ENCODE measurements at places on chromosomes 7 and 10.

DNA sequence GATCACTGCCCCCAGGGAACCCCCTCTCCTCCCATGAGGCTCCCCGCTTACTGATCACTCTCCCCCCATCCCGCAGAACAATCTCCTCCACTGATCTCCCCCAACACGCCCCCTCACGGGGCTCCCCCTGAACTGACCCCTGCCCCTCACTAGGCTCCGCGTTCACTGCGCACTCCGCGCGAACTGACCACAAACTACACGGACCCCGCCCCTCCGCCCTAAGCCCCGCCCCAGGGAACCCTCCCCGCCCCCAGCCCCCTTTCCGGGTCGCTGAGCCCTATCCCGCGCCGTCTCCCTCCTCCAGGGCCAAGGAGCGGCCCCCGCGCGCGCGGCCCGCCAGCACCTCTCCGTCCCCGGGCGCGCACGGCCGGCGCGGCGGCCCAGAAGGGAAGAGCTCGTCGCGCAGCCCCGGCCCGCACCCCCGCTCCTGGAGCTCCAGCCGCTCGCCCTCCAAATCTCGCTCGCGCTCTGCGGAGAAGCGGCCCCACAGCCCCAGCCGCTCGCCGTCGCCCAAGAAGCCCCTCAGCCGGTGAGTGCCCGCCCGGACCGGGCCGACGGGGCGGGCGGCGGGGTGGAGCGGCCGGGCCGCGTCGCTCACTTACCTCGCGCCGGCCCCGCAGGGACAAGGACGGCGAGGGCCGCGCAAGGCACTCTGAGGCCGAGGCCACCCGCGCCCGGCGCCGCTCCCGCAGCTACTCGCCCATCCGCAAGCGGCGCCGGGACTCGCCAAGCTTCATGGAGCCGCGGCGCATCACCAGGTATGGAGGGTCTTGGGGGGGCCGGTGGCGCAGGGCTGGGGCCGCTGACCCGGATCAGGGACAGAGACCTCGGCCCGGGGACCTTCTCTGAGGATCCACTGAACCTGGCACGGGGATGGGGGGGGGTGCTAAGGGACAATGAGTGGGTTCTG, 19.9 kb upstream of the HSPB1 start:
- no peak for DNase-seq

DNA sequence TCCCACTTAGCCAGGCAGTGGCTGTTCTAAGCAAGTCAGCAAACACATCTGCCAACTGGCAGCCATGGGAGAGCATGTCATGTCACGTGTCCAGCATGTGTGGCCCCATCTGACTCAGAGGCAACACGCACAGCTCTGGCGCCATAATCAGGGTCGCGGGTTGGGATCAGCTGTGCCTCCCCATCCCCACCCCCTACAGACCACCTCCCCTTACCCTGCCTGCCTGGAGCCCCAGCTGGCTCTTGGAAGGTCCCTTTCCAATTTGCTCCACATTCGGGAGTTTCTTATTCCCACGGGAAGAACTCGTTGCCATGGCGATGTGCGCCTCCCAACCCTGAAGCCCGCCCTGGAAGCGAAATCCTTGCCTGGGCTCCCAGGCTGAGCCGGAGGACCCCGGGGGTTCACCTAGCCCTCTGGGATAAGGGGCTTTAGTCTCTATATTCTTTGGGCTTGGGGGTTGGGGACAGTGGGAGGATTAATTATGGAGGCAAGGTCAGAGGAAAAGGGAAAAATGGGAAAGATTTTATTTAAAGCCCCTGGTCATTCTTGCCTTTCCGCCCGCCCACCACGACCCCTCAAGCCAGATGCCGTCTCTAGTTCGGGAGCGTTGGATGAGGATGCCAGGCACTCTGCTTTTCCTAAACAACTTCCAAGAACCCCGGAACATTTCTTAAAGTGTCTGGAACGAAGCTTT, 283.7 kb downstream of the ZEB1 start:
- DNase-seq: no peak

DNA sequence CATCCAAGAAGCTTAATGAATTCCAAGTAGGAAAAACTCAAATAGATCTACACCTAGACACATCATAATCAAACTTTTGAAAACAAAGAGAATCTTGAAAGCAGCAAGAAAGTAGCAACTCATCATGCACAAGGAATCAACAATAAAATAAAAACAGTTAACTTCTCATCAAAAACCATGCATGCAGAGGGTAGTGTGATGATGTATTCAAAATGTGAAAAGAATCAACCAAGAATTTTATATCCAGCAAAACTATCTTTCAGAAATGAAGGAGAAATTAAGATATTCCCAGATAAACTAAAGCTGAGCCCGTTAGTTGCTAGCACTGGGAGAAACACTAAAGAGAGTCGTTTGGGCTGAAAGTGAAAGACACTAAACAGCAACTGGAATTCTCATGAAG, 4.3 kb upstream of the PARP12 start:
- no peak for DNase-seq

GRCh38 chr7:32256811-32257210, 186.6 kb upstream of the PDE1C start:
- DNase-seq: no peak

GRCh38 chr7:17660116-17660515, 280.2 kb downstream of the SNX13 start:
- DNase-seq: no peak

DNA sequence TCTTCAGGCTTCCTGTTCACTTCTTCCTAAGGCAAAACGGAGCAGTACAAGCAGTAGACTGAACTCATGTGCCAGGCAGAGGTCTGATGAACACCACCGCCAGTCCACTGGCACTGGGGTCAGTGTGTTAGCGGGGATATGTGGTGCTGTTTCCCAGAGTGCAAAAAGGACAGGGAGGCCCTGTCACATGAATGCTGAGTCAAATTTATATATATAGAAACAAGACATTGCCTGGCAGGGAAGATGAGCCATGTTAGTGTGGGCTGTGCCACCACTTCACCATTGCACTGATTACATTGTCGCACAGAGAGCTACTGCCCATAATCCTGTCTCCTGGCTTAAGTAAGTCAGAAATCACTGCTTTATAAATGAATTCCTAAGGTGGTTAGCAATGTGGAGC, 122.2 kb upstream of the AMPH start:
- DNase-seq: no peak

GRCh38 chr10:91575044-91575610, 57.7 kb downstream of the PPP1R3C start:
- no peak for DNase-seq

GRCh38 chr10:71799608-71800453, 26.5 kb upstream of the VSIR start:
- no peak for DNase-seq

- no peak for DNase-seq
Observed at GRCh38 chr10:6978187-6978627, 398.1 kb upstream of the PRKCQ start.

- no peak for DNase-seq
Observed at GRCh38 chr7:77995717-77996116, 197.1 kb downstream of the PHTF2 start.

DNA sequence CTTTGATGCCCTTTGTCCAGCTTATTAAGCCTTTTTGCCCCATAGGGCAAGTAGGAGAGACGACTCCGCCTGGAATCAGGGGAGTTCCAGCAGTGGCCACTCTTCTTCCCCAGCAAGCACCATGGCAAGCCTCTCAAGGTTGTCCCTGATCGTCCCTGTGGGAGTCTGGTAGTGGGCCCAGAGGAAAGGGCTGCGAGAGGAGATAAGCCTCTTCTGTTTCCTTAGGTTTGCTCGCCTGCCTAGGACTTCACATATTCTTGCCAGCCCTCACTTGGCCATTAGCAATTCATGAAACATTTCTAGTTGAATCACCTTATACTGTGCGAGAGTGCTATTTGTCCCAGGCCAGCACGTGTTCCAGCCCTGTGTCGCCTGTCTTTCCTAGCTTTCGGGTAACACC, 47.8 kb upstream of the CPN1 start:
- DNase-seq: no peak

GRCh38 chr10:58641708-58642107, 129.0 kb downstream of the BICC1 start:
- DNase-seq: no peak

DNA sequence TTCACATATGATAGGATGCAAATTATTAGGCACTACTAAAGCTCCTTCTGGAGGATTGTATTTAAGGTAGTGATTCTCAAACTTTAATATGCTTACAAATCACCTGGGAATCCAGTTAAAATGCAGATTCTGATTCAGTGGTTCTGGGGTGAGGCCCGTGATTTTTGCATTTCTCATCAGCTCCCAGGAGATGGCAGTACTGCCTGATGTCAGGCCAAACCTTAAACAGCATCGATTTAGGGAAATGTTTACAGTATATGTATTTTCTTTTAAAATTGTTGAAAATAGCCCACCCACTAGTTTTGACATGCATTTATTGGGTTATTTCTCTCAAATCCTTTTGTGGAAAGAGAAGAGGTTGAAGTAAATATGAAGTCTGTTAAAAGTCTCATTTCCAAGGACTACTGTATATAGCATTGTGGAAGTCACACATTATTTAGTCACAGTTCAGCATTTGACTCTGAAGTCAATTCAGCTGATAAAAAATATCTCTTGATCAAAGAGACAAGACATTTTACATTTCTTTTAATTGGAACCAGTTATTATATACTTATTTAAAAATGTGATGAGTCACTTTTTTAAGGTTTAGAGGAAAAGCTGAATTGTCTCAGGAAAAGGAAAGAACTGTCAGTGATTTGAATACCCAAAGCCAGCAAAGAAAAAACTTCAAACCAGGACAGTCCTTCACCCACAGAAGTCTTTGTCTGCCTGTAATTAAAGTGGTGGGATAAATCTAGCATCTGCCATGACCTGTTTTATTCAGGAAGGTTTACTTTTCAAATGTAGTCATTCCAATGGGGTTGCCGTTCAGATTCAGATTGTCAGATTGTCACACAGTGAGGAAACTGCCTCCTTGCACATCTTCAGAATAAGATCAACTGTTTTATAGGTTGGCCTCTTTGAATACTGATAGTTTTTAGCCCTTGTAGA, 21.1 kb upstream of the HBP1 start:
- no peak for DNase-seq

GRCh38 chr7:44348300-44348699, 22.9 kb upstream of the CAMK2B start:
- peak; percentile 65 for DNase-seq

GRCh38 chr7:153930696-153931095, 121.5 kb upstream of the DPP6 start:
- no peak for DNase-seq

DNA sequence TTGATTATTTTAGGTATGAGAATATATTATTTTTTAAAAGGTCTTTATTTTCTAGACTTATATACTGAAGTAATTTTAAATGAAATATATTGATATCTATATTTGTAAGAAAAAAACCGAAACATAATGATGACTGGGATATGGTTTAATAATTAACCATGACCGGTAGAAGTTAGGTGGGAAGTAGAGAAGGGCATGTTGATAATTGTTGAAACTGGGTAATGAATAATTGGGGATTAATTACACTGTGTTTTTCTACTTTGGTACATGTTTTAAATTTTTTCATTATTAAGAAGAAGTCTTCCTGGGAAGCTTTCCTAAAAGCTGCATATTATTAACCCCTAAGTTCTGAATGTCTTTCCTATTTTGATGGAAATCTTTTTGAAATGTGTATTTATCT, 16.3 kb downstream of the TSPAN12 start:
- DNase-seq: no peak

DNA sequence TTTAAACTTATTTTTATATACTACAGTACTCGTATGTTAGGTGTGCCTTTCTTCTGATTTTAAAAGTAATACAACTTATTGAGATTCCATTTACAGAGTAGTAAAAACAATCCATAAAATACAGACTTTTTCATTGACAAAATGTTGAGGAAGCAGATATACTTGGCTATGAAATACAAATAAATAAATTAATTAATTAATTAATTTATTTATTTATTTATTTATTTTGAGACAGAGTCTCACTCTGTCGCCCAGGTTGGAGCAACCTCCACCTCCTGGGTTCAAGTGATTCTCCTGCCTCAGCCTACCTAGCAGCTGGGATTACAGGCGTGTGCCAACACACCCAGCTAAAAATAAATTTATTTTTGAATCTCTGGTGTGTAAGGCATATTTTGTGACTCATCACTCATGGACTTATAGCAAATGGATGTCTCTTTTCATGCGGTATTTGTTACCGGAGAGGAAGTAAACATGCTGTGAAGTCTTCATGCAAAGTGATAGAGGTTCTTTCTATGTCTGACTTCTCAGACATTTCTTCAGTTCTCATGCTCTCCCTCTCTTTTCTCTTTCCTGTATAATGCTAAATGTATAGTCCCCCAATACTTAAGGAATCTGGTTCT, 20.2 kb upstream of the SRPK2 start:
- no peak for DNase-seq

DNA sequence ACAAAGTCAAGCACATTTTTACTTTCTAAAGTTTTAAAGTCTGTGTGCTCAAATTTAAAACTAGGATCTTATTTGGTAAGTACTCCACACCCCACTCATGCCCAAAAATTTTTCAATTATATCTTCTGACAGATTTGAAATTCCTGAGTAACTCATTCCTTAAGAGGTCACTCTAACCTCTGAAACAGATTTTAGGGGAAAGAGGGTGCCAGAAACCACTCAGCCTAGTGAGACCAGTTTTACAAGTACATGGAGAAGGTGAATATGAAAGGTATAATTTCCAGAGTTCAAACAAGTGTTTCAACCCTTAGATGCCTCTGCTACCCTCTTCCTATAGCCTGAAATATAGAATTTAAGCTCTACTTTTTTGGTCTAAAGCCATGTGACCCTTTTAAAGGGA, 79.2 kb downstream of the C7orf25 start:
- DNase-seq: no peak

GRCh38 chr10:7301006-7301778, 109.6 kb downstream of the SFMBT2 start:
- peak; percentile 30 for DNase-seq

DNA sequence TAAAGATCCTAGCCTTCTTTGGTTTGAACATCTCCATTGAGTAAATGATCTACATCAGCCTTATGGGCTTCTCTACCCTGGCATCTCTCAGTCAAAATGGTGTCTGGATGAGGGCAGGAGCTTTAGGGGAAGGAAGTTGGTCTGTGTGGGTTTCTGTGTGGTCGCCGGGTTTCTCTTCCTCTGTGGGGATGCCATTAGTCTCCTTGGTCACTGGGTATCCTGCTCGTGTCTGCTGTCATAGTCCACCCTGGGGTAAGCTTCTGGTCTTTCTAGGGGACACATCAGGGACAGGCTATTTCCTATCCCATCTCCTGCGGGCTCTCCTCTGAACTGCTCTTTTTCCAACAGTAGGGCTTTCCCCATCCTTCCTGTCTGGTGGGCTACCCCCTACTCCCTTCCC, 150.3 kb upstream of the NPY start:
- DNase-seq: no peak

DNA sequence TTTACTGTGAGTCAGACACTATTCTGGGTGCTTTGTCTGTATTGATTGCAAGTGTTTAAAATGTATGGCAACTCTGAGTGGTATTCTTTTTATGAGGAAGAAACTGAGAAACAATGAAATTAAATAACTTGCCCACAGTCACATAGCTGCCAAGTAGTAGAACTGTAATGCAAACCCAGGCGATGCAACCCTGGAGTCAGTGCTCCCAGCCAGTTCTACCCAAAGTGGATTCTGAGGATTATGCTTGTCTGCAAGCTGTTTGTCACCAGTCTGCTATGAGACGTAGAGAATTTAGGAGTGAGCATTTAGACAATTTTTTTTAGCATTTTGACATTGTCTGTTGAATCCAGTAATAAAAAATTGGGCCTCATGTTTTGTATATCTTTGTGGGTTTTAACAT, 306.0 kb upstream of the LRGUK start:
- no peak for DNase-seq

- DNase-seq: peak; percentile 33
Observed at GRCh38 chr10:63977329-63977923, 456.2 kb downstream of the REEP3 start.
